KBM-7 (cell line): ENCODE measurements at places on chromosomes 2 and 18.
A peak's percentile ranks its signal among the peaks of the same experiment; 100 is the strongest.

- no peak for DNase-seq
Observed at GRCh38 chr18:28834889-28835288, 658.0 kb upstream of the CDH2 start.

DNA sequence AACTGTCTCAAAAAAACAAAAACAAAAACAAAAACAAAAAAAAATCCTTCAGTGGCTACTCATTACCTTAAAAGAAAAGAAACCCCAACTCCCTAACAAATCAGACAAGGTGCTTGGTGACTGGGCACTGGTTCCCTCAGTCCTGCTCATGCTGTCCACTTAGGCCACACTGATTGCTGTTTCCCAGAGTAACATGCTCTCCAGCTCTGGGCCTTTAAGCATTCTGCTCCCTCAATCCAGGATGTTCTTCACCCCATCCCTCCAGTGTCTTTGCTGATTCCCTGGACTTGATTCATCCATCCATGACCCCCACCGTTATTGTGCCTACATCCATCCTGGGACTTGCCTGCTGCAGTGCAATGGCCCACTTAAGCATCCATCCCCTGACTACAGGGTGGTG is 16.4 kb upstream of the XPO1 start:
- no peak for DNase-seq

DNA sequence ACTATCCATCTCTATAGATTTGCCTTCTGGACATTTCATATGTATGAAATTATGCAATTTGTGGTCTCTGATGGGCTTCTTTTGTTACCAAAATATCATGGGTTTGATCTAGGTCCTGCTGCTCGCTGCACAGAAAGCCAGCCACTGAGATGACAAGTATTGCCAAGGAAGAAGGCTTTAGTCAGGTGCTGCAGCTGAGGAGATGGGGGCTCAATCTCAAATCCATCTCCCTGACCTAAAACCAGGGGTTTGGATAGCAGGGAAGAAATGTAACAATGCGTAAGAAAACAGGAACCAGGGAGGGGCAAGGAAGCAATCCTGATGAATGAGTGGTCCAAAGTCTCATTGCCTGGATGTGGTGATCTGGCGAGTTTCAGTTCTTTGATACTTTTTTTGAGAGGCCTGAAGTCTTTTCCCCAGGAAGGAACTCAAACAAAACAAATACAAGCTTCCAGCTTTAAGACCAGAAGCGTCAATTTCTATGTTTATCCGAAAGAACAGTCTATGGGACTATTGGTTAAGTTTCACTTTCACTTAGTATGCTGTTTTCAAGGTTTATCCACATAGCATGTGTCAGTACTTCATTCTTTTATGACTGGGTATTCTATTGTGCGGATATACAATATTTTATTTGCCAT is 3.4 kb upstream of the CKAP2L start:
- no peak for DNase-seq

DNA sequence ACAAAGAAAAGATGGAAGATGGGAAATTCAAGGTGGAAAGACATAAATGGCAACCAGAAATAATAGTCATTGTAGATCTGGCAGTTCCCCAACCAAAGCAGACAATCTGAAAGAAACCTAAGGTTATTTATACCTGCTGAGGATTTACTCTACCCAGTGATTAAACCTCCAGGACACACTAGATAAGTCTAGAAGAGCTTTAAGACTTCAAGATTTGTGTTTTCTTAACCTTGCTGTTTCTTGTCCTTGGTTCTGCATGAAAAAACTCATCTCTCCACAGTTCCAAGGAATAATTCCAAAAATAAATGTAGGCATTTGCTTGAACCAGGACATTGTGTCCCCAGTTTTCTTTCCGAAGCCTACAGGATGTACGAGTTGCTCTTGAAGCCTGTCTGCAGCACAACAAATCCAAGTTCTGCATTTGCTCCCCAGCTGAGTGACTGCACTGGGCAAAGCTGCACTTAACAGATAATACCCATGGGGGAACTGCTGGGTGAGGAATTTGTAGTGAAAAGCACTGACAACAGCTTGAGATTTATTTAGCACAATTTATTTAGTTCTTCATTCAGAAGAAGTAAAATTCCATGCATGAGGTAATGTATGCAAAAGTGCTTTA is 19.8 kb downstream of the DTNA start:
- no peak for DNase-seq

DNA sequence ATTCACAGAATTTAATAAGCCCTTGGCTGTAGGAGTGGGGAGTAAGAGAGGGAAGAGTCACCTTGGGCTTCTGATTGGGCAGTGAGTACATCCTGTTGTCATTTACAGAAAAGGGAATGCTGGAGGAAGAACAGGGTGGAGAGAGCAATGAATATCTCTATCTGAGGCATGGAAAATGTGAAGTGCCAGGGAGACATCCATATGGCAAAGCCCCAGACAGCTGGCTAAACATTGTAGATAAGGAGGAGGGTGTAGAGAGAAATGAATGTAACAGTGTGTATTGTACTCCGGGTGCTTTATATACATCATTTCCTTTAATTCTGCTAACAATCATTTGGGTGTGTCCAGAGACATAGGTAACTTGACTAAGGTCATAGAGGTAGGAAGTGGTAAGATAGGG is 103.5 kb downstream of the UPP2 start:
- DNase-seq: no peak

DNA sequence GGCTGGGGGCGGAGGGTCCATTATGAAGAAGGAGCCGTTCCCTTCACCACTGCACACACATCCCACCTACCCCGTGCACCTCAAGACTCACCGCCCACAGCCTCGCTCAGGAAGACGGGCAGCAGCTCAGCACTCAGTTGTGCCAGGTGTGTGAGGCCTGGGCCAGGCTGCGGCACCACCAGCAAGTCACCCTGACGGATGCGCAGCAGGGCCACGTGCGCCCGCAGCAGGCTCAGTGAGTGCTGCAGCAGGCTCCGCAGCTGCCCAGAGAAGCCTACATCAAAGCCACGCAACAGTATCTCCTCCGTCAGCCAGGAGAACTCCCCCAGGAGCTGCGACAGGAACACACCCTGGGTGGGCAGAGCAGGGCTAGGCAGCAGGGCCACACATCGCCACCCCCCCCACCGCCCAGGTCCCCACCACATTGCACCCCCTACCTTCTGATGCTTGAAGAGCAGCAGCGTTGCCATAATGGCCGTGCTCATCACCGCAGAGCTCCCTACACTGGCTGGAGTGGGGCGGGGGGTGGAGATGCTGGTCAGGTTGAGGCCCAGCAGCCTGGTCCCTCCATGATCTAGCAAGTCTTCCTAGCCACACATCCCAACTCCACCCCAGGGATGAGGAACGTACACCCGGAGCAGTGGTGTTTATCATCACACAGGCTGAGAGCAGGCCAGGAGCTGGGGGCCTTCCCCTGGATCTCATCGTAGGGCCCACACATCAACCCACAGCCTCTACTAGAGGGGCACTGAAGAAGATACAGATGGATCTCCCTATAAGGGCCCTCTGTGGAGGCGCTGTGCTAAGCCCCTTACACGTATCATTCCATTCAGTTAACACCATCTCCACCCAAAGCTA is 10.2 kb downstream of the GPAT2 start:
- no peak for DNase-seq

- DNase-seq: no peak
Observed at GRCh38 chr18:23099621-23100020, 35.7 kb upstream of the CABLES1 start.

GRCh38 chr2:11505652-11506610 is 27.9 kb upstream of the GREB1 start:
- no peak for DNase-seq

DNA sequence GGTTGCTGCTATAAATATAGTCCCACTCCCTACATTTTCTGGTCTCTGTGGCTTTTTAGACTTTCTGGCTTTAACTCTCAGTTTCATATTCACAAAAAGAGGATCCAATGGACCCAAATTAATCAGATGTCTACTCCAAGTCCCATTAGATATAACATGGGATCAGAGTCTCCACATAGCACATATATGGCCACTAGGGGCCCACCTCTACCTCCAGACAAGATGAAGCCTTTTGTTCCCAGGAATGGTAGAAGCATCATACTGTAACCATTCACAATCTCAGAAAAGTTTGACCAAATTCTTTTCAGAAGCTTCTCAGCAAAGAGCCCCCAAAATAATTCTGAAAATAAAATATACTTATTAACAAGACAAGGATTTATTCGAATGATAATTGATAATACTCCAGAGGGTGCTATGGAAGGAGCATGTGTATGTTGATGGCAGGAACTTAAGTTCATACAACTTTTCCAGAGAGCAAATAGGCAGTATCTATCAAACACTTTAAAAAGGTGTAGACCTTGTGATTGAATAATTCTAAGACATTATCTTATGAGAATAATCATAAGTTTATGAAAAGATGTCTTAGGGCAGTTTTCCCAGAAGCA is 382.3 kb upstream of the CRIM1 start:
- DNase-seq: peak; percentile 37

- no peak for DNase-seq
Observed at GRCh38 chr2:173941567-173941966, 23.6 kb downstream of the SP3 start.

- DNase-seq: no peak
Observed at GRCh38 chr2:188207554-188207953, 84.1 kb upstream of the GULP1 start.

DNA sequence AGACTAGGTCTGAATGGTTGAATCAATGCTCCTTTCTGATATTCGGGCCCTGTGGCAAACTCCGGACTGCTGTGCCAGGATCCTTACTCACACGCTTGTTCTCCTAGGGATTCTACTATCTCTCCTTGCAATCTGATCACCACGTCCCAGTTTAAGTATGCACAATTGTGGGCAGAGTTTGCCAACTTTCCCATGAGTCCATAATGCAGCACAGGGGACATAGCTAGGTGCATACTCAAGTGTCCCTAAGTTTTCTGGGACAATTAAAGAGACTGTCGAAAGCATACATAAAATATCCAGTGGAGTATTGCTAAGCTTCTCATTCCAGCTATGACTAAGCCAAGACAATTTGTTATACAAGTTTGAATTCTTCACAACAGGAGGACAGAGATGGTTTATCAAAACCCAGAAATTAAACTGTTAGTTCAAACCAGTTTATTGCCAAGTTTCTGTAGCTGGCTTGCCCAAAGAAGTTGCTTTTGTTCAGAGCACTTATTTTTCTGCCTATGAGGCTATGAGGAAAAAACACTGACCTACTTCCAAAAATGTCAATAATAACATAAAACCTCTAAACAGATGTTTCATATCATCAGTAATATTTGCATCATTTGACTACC is 136.1 kb downstream of the EXOC6B start:
- DNase-seq: no peak

DNA sequence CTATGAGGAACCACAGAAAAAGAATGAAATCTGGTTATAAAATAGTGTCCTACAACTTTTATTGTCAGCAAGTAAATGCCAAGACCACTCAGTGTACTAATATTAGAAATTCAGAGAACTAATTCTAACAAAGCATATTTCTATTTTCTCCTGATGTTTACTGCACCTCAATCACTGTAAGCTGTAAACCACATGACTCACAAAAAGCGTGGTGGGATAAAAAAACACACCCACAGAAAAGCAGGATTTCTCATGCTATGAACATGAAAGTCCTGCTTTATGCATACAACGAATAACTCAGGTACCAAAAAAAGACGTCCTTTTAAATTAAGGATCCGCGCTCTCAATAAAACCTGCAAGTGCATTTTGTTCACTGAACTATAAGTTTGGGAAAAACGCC is 797 bp downstream of the TXNL4A start:
- no peak for DNase-seq

- no peak for DNase-seq
Observed at GRCh38 chr2:9954136-9954535, 2.6 kb downstream of the GRHL1 start.

- peak; percentile 59 for DNase-seq
Observed at GRCh38 chr2:69634196-69634821, 9.2 kb downstream of the AAK1 start.

DNA sequence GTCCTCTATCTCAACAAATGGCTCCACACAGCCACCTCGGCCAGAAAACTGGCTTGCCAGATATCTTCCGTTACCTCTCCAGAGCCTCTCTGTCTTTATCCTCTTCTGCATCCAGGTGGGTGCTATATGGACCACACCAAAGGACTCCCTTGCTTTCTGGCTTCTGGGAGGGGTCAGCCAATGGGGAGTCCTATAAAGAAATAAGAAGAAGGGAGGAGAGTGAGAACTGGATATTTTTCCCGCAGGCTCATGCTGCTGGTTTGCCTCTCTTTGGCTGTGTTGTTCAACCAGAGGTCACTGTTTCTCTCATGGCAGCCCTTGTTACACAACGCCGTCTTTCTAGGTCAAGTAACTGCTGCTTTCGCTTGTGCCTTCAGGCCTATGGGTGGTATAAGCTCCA is 72.7 kb downstream of the POLE4 start:
- no peak for DNase-seq

DNA sequence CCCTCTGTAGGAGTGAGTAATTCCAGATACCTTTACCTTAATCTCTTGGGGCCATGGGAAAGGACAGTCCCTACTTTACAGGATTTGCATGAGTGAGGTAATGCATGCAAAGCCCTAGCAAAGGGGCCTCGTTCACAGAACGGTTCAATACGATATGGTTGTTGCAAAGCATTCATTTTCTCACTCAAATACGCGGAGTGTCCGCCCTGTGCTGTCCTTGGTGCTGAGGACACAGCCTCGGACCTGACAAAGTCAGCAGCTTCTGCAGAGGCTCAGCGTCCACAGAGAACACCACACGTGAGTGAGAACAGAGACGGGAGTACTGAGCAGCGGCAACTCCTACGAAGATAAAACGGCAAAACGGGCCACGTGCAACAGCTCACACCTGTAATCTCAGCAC is 125.7 kb downstream of the EIPR1 start:
- DNase-seq: no peak

- no peak for DNase-seq
Observed at GRCh38 chr2:8324901-8325300, 357.0 kb upstream of the ID2 start.

GRCh38 chr2:54773838-54774237 is 50.4 kb downstream of the EML6 start:
- DNase-seq: no peak

GRCh38 chr2:176601066-176601465 is 331.8 kb downstream of the MTX2 start:
- DNase-seq: no peak

- no peak for DNase-seq
Observed at GRCh38 chr2:174901075-174901474, 104.1 kb downstream of the CHN1 start.

DNA sequence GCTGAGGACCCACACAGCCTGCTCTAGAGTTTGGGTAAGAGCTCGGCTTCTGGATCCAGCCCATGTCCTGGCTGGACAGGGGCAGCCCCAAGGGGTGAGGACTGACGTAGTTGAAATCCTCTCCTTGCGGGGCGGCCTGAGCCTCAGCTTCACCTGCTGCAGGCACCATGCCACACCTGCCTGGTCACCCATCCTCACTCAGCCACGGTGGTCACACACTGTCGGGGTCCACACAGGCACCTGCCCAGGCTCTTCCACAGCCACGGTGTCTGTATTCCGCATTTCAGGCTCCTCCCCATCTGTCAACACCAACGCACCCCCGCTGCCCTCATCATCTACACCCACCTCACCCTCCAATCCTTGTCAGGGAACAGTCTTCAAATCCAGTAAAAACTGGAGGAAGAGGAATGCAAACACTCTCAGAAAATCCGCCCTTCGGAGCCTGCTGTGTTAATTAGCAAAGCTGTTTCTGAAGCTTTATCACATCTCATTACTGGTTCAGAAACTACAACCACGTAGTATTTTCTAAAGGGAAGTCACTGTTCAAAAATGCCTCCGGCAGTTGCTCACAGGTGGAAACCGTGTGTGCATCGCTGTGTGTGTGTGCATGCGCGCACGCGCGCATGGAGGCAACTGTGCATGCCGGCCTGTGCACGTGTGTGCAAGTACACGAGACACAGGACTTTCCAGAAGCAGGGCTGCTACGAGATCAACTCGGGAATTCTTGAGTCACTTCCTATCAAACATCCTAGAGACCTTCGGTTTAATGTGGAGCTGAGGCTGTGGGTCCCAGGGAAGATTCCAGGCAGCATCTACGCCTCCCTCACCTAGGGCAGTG is 38.2 kb downstream of the SLC66A2 start:
- DNase-seq: no peak
